IPS DF 6.9 (cell line): ENCODE measurements at places on chromosomes 13 and 19.
A peak's percentile ranks its signal among the peaks of the same experiment; 100 is the strongest.

GRCh38 chr19:41328157-41328841 is 18.3 kb downstream of the CCDC97 start:
- no peak for DNase-seq

DNA sequence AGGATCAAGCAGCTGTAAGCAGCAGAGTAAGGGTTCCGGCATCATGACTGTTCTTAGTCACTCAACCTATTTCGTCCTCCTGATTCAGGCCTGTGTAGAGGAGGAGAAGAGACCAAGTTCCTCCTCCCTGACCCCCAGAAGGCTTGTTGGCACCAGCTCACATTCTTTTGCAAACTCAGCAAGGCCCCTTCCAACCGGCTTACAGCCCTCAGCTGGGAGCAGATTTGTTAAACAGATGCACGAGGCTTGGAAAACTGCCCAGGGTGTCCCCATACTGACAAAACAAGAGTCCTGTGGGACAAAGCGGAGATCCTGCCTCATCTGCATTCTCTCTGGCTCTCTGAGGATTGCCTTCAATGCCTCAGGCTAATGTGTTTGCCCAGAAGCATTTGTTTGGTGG is 113.2 kb upstream of the SOX21 start:
- DNase-seq: peak; percentile 57

DNA sequence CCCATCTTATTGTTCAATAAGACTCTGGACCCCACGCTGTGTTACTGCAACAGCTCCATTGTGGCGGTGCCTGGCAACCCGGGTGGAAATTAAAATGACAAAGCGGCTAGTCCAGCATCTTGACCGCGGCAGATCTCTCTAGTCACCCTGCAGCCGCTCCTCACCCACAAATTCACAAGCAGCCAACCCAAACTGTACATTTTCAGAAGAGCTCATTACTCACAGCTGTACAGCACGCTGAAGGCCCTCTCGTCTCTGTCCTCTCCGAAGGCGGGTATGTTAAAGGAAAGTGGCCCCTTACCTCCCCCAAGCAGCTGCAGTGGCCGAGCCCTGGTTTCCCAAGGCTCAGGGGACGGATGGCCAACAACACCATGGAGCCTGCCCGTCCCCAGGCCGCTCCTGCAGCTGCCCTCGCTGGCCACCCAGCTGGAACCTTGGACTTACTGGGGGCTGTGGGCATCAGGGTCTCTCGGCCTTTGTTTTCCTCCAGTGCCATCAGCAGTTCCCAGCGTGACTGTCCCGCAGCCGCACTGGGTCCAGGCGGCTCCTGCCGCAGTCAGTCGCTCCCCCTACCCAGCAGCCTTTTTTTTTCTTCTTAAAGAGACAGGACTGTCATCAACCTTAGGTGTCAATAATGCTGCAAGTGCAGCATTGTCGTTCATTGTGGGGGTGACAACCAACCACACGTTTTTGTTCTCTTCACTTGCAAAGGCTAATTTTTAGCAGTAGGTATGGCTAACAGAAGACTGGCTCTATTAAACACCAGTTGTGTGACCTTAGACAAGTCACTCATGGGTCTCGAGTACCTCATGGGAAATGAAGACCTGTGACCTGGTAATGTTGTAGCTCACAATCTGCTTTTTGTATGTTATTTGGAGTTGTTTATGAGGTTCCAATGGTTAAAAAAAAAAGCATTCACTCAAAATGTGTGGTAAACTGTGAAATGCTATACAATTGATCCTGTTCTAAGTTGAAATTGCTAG is at the start of gene SACS:
Gene SACS, minus strand, starts transcription at position 532 of the 983 bp plus-strand sequence. CDS start 22,463 bp downstream, outside the sequence.
- peak; percentile 64 for DNase-seq

- no peak for DNase-seq
Observed at GRCh38 chr19:12751635-12752034, at the start of gene BEST2. TSS of gene BEST2 (plus strand) at chr19:12751791. CDS start at chr19:12752593, 802 bp downstream.

DNA sequence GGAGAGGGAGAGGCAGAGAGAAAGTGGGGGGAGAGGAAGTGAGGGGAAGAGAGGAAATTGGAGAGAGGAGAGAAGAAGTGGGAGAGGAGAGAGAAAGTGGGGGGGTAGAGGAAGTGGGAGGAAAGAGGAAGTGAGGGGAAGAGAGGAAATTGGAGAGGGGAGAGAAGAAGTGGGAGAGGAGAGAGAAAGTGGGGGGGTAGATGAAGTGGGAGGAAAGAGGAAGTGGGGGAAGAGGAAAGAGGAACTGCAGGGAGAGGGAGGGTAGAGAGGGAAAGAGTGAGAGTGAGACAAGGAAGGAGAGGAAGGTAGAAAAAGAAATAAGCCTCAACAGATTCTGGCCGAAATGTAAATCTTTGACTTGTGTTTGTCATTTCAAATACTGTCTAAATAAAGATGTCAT is 146.6 kb downstream of the KLF12 start:
- no peak for DNase-seq

- no peak for DNase-seq
Observed at GRCh38 chr13:109383683-109384082, 402.7 kb downstream of the IRS2 start.

DNA sequence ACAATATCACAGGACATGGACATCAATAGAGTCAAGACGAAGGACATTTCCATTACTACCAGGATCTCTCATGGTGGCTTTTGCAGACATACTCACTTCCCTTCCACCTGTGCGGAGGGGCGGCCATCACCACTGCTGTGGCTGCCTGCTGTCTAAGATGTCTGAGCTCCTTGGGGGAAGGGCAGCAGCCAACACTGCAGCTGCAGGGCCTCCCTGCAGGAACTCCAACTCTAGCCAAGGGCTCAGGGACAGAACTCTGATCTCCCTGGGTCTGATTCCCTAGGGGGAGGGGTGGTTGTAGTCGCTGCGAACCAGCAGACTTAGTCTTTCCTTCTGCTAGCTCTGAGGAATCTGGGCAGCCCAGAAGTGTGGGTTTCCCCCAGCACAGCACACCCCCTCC is 78.9 kb upstream of the ANKRD10 start:
- DNase-seq: peak; percentile 7

GRCh38 chr13:47109028-47109427 is 212.2 kb upstream of the HTR2A start:
- DNase-seq: no peak
